Esophagus (tissue), 2 donors: ENCODE measurements at places on chromosomes 6 and 20. TPM values are rescaled to one million over a fixed set of nuclear protein-coding genes. Genes with fewer than 3 reads are reported as not detected.

The SLC26A8 gene
- not detected for polyA plus RNA-seq

The KCNB1 gene
- polyA plus RNA-seq: 0.49 TPM

The SLC17A3 gene
- not detected for polyA plus RNA-seq

The ADGRG6 gene
- polyA plus RNA-seq: 7.0 TPM

The SAMD5 gene
- polyA plus RNA-seq: 7.4 TPM

The ZNF391 gene
- 0.51 TPM for polyA plus RNA-seq

The EYS gene
- polyA plus RNA-seq: not detected

The NHSL1 gene
- 12.9 TPM for polyA plus RNA-seq

The C20orf144 gene
- 0.02 TPM for polyA plus RNA-seq
